ENCODE measurements at places on chromosomes 1 and 21.
A peak's percentile ranks its signal among the peaks of the same experiment; 100 is the strongest.

DNA sequence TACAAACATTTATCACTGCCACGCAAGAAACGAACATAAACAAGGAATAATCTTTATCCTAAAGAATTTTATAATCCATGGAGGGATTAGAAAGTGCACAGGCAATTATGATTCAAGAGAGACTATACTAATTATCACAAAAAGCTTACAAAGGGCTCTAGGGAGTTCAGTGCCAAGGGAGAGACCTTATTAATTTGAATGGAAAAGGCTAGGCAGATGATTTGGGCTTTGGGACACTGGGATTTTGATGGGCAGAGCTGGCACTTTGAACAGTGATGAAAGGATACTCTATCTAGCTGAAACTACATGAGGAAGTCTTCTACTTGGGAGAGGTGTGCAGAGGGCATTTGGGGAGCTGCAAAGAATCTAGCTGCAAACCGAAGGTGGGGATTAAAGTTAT is 48.9 kb upstream of the IVNS1ABP start:
- peak; percentile 52 for DNase-seq

DNA sequence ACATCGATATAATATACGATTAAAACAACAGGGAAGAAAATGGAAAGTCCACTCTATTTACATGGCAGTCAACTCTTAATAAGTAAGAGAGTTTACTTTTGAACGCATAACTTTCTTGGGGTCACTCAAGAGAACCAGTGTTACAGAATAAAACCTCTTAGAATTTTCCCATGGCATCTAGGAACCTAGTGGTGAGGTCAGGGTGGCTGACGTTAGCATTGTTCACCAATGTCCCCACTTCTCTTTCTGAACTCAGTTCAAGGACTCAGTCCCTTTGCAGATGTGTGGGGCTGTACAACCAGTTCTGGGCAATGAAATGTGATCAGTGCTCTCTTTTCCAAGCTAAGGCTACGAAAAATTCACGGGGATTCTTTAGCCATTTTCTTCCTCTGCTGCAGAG is 2.6 kb upstream of the RNF2 start:
- no peak for DNase-seq

GRCh38 chr1:117089996-117090395 is 29.9 kb downstream of the TTF2 start:
- DNase-seq, result no peak

DNA sequence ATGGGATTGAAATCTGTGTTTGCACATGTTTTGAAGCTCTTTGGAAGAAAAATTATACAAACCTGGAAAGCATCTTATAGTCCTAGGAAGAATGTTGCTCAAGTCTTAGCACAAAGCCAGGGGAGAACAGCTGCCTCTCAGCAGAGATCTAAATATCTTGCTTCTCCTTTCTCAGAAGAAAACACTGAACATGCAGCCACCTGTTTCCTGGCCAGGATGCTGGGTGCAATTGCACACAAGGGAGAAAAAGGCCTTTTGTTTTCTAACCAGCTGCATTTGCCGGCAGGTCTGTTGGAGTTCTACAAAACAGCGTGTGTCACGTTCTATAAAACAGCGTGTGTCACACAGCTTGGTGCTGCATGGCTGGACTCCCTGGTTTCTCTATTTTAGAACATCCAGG is 259.6 kb upstream of the PLD5 start:
- no peak for DNase-seq

- no peak for DNase-seq
Observed at GRCh38 chr1:223737342-223737741, 25.0 kb downstream of the CAPN2 start.

GRCh38 chr21:19268686-19269085 is 865.1 kb upstream of the TMPRSS15 start:
- peak; percentile 16 for DNase-seq

DNA sequence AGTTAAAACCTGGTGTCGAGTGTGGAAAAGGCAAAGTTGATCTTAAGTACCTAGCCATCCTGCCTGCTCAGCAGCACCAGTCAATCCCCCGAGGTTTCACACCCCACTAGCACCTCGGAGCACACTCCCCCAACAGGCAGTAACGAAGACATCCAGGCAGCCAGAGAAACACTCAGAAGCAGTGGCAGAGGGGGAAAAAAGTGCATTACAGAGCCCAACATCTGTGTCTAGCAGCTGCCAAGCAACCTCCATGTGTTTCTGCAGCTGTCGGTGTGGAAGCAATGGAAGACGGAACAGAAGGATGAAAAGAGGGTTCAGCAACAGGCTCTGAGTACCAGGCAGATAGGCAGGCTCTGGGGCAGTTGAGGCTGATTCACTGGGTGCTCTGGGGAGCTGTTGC is 73.4 kb upstream of the PROX1 start:
- DNase-seq, result peak; percentile 20

DNA sequence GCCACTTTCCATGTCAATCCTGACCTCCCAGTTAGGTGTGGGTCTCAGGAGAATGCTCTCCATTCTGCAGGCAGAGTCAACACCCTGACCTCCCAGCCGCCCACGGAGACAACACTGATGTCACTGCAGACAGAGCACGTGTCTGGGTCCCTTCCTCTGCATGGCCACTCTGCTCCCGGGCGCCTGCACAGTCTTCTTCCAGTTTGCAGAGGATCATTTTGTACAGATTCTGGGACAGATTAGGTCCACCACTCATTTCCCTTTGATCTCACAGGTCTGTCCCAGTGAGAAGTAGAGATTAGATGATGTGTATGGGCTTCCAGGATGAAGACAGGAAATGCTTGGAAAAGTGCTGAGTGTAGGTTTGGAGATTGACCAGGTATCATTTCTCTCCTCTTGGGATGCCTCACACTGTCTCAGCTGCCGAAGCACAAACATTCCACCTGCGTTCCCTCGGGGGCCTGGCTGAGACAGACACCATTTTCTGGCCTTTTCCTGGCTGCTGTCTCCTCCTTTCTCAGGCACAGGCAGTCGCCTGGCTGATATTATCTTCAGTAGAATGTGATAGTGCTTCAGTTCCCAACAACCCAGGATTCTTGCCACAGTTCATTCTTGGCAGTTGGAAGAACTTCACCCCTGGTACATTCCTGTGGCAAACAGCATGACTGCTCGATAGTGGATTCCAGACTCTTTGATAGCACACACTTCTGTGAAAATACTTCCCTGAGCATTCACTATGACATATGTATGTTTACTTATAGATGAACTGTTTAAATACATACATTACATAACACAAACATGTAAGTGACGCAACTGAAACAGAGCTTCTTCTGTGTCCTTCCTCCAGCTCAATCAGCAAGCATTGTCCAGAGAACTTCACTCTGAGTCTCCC is 7.9 kb downstream of the MYBPHL start:
- no peak for DNase-seq

DNA sequence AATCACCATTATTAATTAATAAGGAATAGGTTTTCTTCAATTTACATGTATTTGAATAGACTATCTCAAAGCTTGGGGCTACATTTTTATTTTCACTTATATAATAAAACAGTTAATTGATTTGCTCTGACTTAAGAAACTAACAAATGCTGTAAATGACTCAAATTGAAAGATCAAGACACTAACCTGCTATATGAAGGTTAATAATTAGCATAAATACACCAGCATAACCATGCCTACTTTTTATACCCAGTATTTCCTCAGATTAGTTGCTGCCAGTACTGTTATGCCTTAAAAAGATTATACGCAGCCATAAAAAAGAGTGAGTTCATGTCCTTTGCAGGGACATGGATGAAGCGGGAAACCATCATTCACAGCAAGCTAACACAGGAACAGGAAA is 1545.1 kb downstream of the AMY1C start:
- no peak for DNase-seq

- peak; percentile 35 for DNase-seq
Observed at GRCh38 chr21:33761441-33762036, 119.2 kb downstream of the ITSN1 start.

DNA sequence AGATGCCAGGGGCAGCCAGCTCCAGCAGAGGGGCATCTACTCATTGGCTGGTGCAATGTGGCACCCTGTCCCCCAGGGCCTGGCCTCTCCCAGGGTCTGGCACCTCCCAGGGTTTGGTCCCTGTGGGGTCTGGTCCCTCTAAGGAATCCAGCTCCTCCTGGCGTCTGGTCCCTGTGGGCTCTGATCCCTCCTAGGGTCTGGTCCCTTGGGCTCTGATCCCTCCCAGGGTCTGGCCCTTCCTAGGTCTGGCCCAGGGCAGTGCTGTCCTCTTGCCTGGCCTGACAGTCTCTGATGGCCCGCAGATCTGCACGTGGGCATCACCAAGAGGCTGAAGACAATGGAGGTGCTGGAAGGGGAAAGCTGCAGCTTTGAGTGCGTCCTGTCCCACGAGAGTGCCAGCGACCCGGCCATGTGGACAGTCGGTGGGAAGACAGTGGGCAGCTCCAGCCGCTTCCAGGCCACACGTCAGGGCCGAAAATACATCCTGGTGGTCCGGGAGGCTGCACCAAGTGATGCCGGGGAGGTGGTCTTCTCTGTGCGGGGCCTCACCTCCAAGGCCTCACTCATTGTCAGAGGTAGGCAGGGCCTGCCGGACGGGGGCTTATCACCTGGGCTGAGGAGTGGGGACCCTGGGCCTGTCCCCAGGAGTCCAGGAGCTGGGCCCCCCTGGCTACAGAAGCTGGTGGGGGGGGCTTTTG is 73.9 kb downstream of the OBSCN start:
- no peak for DNase-seq

DNA sequence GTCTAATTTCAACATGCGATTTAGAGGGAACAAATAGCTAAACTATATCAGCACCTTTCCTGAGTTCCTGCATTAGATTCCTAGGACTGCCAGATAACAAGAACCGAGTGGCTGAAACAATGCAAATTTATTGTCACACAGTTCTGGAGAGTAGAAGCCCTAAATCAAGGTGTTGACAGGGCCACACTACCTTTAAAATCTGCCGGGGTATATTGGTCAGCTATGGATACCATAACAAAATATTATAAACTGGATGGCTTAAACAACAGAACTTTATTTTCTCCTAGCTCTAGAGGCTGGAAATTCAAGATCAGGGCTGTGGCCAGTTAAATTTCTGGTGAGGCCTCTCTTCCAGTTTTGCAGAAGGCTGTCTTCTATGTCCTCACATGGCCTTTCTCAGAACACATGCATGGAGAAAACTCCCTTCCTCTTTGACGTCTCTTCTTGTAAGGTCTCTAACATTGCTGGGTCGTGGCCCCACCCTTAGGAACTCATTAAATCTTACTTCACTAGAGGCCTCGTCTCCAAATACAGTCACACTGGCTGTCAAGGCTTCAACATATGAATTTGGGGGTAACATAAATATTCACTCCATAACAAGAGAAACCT is 144.3 kb downstream of the FCRL5 start:
- no peak for DNase-seq

GRCh38 chr1:36514501-36514900 is 31.8 kb upstream of the CSF3R start:
- DNase-seq, result no peak

DNA sequence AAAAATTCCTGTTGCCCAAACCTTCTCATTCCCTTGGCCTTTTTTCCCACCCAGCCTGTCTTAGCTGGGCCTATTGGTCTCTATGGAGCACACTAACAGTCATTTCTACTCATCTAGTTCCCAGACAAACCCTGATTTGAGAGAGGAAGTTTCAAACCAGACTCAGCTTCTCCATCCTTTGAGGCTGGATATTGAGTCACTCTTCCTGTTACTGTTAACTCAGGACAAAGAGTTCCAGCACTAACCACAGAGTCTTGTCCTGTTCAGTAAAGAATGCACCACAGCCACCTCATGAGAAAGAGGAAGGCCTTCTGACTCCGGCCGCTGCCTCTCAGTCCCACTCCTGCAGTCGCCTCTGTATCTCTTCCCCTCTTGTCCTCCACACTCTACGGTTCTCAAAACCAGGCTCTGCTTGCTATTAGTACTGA is 137.8 kb downstream of the PTPRC start:
- no peak for DNase-seq

DNA sequence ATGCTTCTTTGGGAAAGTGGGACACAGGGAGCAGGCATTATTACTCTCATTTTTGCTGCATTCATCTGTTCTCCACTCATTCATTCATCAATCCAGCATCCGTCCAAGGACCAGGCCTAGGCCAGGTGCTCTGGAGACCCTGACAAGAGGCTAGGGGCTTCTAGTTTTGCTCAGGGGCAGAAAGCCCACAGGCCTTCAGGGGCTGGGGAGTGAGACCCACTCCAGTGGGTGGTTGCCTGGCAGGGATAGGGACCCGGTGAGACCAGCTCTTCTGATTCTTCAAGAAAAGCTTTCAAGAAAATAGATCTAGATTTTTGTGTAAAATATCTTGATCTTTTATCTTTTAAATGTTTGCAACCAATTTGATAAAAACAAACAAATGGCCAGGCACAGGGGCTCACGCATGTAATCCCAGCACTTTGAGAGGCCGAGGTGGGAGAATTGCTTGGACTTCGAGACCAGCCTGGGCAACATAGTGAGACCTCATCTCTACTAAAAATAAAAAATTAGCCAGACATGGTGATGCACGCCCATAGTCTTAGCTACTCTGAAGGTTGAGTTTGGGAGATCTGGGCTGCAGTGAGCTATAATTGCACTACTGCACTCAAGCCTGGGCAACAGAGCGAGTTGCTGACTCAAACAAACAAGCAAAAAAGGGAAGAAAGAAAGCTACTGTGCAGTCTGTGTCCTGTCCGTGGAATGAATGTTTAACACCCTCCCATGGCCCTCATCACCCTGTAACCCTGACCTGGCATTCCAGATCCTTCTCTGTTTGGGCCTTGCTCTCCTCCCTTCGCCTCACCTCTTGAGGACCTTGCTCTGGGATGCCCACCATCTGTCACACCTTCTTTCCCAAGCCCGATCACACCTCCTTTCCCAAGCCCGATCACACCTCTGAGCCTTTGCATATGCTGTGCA is 17.3 kb upstream of the LRP8 start:
- no peak for DNase-seq

DNA sequence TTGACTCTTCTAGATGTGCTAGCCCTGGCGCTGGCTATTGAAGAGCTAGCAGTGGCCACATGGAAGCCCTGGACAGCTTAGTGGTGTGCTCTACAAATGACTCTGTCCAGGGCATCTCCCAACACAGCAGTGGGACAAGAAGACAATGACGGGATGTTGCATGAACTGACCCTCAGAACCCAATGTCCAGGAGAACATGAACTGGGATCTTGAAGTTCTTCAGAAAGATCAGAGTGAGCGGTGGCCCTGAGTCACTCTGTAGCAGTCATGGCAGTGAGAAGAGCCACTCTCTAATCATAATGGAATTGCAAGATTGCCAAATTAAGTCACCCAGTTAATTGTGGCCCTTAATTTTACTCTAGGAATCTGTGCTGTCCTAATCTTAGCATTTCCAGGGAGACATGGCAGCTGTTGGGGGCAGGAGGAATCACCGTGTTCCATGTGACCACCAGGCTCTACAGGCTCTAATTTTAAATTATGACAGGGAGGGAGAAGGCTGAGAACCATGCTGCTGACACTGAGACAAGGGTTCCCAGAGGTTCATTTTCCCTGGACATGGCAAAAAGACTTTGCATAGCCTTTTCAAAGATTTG is 10.2 kb upstream of the OBSCN start:
- DNase-seq, result no peak

- no peak for DNase-seq
Observed at GRCh38 chr1:180415236-180415848, 87.0 kb downstream of the ACBD6 start.
